Mucosa of descending colon (tissue), 3 donors: ENCODE measurements at places on chromosomes 3 and 15.

GRCh38 chr15:56739474-56739873 lies 6.2 kb upstream of the ZNF280D start:
- no peak for DNase-seq

DNA sequence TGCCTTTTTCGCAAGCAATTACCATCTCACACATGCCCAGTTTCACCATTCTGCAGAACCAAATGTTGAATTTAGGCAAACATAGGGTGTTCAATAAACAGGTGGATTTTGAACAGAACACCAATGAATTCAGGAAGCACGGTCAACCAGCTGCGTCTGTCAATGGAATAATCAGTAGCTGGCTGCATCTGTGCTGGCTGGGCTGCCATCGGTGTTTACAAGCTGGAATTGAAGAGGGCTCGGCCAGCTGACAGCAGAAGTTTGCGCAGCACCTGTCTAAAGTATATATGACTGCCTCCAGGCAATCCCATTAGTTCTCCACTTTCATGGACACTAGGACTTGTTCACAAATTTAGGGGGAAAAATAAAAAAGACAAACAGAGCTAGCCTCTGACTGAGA lies 996.4 kb upstream of the CFAP20DC start:
- DNase-seq, result no peak

GRCh38 chr3:50271314-50271936 lies 2.5 kb downstream of the SEMA3B start:
- no peak for DNase-seq

DNA sequence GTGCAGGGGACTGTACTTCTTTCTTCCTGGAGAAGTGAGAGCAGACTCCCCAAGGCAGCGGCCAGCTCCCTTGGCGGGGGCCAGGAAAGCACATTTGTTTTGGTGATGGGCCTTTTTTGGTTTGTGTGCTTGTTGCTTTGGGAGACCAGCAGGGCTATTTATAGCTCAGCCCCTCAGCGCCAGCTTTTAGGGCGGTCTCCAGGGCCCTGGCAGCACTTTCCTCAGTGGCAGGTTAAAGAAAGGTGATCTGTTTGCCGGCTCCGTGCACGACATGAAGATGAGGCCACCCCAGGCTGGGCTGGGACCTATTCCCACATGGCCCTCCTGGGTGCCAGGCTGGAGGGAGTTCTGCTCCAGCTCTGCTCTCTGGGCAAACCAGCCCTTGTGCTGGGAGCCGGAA lies 21.8 kb downstream of the SLC6A11 start:
- no peak for DNase-seq

GRCh38 chr3:46998121-46998851 lies 18.8 kb downstream of the NBEAL2 start:
- DNase-seq, result peak; percentile 82

- DNase-seq, result no peak
Measured at GRCh38 chr3:195204360-195205163, 66.4 kb downstream of the XXYLT1 start.

DNA sequence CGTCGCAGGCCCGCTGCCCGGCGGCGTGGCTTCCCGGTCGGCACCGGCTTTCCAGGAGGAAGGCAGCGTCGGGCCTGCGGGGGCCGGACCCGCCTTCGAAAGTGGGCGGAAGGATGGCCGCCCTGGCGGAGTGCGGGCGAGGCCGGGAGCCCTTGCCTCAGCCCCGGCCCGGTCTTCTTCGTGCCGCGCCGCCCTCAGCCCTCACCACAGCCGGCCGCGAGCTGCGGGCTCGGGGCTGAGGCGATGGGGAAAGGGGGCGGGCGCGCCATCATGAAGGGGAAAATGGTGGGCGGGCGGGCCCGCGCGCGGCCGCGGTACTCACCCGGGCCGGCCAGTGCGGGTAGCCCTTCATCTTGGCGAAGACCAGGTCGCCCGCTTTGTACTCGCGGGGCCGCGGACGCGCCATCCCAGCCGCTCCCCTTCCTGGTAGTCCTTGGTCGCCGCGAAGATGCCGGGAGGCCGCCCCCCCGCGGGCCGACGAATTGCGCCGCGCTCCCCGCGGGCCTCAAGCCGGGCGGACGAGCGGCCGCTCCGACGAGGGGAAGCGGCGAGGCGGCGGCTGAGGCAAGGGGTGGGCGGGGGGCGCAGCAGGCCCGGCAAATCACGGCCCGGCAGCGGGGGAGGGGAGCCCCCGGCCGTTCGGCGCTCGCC lies 489 bp downstream of the HDGFL3 start:
- DNase-seq, result peak; percentile 35

- DNase-seq, result no peak
Measured at GRCh38 chr3:62954580-62954979, 79.4 kb upstream of the CADPS start.

- DNase-seq, result no peak
Measured at GRCh38 chr3:44960387-44961026, 15.5 kb downstream of the ZDHHC3 start.

- DNase-seq, result no peak
Measured at GRCh38 chr3:177746337-177746933, 549.2 kb upstream of the TBL1XR1 start.

DNA sequence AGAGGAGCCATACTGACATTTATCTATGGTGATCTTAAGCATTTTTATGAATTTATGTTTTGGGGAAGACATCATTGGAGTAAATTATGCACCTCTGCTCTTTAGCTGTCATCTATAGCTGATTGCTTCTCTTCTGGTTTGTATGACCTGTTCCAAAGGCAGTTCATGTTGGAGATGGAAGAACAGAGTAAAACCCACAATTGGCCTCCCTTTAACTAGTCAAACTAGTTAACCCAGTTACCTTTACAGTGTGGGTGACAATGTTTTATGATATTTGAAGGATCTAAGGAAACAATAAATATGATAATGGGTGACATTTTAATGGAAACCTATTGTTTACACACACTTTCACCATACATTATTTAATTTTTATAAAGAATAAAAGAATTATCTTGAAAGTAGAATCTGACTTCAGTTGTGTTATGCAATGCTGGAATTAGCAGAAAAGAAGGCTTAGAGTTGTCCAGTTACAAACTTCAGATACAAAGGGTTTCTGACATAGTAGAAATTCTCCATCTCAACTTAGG lies 263.5 kb downstream of the NFKBIZ start:
- DNase-seq, result no peak

DNA sequence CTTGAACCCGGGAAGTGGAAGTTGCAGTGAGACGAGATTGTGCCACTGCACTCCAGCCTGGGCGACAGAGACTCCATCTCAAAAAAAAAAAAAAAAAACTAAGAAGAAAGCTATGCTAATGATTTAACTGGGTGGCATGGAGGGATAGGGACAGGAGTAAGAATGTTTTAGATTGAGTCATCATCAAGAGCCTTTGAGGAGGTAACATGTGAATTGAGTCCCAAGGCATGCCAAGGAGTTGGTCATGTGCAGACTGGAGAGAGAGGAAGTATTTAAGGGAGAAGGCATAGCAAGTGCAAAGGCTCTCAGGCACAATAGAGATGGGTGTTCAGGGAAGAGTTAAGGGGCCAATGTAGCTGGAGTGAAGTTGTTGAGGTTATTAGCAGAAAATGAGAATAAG lies 9.1 kb downstream of the BNC1 start:
- no peak for DNase-seq

- DNase-seq, result no peak
Measured at GRCh38 chr3:68706096-68706495, 226.3 kb downstream of the TAFA4 start.

- DNase-seq, result no peak
Measured at GRCh38 chr3:140756240-140757016, 78.6 kb downstream of the TRIM42 start.

DNA sequence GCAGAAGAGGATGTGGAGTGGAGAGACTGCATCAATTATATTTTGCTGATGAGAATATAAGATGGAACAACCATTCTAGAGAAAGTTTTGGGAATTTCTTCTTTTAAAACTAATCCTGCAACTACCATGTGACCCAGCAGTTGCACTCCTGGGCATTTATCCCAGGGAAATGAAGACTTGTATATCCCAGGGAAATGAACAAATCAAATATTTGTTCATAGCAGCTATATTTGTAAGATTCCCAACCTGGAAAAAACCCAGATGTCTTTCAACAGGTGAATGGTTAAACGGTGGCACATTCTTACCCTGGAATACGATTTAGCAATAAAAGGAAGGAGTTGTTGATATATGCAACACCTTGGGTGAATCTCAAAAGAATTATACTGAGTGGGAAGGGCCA lies 385.3 kb upstream of the TPRG1 start:
- DNase-seq, result no peak
